Spleen (tissue), 13 donors: ENCODE measurements at places on chromosomes 3 and 15. TPM values are rescaled to one million over a fixed set of nuclear protein-coding genes. Genes with fewer than 3 reads are reported as not detected.

DNA sequence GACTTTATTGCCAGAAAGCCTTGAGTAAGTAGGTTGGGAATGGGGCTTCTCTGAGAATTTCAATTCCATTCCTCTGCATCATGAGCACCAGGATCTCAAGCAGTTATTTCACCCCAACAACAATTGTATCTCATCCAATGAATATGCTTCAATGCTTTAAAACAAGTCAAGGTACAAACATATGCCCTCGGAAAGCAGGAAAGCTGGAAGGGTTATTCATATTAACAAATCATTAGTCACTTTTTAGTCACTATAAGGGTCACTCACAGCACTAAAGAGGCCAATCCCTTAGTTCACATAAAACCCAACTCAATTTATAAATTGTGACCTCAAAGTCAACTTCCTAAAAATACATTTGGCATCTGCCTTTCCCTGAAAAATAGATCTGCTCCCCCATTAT lies 16.2 kb downstream of the MB21D2 start:
- no peak for DNase-seq

GRCh38 chr15:56528136-56528535 lies 63.2 kb upstream of the MNS1 start:
- DNase-seq = no peak

DNA sequence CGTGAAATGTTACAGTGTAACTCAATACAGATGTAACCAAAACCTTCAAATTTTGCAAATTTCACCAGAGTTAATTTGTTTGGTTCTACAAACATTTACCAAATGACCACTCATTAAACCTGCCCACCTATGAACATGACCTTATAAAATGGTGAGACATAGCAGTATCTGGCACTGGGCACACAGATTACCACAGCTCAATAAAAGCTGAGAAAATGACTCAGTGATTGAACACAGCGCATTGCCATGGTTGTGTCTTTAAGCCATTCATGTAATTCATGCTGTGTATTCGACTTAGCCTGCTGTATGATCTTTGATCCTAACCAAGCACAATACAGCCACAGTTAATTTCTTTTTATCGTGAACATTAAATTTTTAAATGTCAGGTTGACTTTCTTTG lies 11.3 kb downstream of the PPARG start:
- no peak for DNase-seq

DNA sequence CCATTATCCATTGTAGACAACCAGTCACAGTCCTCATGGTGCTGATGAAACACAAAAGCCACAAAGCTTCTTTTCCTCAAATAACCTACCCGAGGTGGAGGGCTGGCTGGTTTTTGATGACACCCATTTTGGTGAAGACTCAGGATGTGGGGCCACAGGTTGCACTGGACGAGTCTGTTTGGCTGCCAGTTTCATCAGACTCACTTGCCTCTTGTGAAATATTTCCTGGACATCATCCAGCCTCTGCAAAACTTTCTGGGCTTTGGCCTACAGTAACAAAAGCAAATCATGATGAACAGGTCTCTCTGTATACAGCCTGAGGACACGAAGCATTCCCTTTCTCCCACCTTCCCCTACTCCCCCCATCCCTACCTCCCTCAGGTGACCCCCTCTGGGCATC lies 42.2 kb downstream of the B3GNT5 start:
- DNase-seq = no peak

GRCh38 chr3:66303491-66303901 lies 82.7 kb downstream of the SLC25A26 start:
- DNase-seq = no peak

DNA sequence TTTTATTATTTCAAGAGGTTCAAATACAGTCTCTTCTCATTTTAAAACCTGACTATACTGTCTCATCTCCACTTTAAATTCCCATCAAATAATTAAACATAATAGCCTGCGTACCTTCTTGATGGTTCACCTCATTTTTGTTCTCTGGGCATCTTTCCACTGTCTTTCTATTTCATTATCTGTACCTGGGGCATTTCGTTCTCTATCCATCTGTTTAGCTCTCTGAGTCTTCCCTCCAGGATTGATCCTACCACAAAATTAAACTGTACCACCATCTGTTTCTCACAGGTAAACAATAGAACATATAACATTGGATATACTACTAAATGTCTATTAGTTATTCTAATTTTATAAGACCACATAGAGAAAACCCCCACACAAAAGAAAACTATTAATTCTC lies 1331.4 kb downstream of the NSUN3 start:
- no peak for DNase-seq

DNA sequence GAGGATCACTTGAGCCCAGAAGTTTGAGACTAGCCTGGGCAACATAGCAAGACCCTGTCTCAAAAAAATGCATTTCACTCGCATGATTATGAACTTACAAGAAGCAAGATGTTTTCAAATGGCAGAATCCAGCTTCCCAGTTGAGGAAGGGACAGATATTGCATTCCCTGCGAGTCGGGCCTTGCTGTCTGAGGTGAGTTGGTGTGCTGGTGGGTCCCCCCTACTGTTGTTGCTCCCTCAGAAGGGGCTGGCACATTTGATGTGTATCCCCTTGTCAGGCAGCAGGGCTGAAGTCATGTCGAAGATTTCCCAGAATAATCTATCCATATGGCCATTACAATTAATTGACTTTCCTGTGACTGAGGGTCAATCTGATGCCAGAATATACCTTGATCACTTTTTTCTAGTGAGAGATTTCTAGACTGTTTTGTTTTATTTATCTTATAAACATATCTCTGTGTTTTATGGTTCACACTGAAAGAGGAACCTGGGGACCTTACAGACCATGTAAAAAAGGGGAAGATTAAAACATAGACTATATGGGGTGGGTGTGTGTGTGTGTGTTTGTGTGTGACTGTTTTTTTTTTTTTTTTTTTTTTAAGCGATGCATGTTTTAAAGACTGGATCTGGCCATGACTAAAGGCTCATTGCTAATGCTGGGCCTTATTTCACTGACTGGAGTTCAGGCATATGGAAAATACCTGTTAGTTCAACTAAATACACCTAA lies 112.1 kb upstream of the MRPS22 start:
- no peak for DNase-seq

DNA sequence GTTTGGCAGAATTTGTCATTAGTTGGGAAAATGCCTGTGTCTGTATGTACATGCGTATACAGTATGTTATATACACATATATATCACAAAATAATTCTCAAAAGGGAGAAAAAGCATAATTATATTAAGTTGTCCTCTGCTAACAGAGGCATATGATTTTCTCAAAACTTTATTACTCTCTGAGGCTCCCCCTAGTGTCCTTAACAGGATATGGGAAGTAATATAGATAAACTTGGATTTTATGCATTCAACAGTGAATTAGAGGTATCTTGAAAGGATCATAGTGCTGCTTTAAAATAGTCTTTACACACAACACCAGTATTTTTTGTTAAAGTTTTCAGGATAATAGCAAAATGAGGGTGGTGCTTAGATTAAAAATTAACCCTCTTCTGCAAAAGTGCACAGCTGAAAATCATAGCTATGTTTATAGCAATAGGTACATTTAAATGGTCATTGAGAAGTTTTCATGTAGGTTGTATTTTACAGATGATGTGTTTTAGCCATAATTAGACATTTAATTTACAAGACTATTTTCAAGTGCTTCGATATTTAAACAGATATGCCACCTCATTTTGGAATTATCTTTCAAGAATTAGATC lies 454.0 kb upstream of the ROBO2 start:
- no peak for DNase-seq

DNA sequence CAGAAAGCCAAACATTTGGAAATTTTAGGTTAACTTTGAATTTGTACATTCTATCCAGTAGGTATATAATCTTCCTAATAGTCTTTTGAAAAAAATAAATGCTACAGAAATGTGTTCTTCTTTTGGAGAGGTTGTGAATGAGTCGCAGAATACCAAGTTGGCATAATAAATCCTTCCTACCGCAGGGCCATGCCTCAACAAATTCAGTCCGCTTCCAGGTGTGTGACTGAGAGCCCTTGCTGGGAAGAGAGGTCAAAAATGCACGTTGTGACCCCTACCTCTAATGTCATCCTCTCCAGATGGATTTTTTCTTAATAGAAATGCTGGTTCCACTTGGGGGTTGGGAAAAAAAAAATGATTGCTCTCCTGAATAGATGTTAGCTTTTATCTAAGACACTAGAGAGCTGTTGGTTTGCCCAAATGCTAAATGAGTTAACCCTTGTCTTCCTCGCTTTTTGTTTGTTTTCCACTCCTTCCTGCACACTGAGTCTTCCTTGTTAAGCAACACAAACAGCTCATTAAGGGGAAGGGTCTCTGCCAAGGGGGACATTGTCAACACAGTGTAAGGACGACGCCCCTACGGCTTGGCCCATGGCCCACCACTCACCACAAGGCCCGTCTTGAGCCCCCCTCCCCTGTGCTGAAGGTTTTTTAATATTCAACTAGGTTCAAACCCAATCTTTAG lies 33.9 kb downstream of the RLBP1 start:
- no peak for DNase-seq

DNA sequence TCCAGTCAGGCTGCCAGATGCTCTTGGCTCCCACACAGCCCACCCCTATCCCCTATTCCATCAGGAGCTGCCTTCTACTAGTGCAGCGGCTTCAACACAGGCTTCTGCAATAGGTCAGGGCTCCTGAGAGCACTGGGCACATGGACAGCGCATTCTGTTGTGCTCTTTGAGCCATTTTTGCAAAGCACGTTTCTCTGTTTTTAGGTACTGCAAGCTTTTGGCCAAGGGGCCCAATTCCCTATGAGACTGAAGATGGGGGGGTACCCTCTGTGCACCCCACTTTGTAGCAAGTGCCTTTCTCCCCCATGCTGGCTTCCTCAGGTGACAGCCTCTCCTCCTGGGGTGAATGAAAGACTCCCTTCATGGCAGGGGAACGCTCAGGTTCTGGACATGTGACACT lies 31.2 kb downstream of the CHDH start:
- DNase-seq = no peak

- no peak for DNase-seq
These were observed 40.9 kb upstream of the LDHAL6B start for GRCh38 chr15:59165726-59166125.

DNA sequence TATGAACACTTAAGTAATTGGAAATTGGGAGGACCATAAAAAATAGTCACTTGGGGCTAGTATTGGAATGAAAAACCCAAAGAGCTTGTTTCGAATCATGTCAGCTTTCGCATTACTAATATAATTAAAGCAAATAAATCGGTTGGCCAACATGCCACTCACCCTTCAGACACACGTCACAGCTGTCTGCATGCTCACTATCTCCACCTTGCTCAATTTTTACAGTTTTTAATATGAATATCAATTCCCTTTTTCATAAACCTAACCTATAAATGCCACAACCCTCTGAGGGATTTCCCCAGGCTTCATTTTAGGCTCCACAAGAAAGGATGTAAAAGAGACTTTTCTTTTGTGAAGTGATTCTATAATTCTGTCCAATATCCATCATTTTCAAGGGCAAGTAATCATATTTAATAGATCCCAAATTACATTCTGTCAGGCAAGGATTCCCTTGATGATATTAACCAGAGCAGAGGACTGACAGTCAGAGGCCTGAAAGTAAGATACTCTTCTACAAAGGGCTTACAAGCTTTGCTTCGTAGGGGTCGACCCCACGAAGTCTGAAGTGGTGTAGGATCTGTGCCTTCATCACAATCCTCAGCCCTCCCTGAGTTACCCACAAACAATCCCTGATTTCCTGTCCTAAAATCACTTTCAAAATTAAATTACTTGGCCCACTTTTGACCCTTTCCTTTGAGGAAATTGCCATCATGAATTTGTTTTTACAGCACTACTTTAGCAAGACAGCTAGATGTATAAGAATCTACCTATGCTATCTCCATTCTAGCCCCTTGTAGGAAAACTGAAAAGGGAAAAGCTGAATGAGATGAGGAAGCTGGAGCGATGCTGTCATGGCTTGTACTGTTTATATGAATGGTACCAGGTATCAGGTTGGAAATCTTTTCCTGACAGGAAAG lies 44.5 kb downstream of the NANOGP8 start:
- DNase-seq = no peak

DNA sequence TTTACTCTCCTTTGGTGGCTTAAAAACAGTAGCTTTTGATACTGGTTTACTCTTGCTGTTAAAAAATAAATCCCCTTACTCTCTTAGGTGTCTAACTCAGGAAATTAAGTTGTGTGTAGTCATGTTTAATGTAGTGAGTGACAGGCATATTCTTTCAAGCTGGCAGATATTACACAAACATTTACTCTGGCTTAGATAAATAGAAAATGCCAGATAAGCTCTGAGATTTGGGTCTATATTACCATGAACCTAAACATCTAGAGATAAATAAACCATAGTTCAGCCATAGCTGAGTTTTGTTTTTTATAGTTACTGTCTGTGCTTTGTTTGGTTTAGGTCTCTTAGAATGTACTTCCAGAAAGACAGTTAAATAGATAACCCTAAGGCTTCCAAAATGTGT lies 2.4 kb downstream of the SEMA6D start:
- no peak for DNase-seq

GRCh38 chr3:182023843-182024242 lies 312.1 kb downstream of the SOX2 start:
- DNase-seq = no peak

- no peak for DNase-seq
These were observed 100.3 kb upstream of the TPRG1 start for GRCh38 chr3:189071446-189071845.

GRCh38 chr3:69532547-69533224 lies 146.8 kb upstream of the FRMD4B start:
- no peak for DNase-seq

Gene ECE2
- polyA plus RNA-seq = not detected

Gene GOLGA8G
- not detected for polyA plus RNA-seq

Gene IL1RAP
- 1.1 TPM for polyA plus RNA-seq

Gene PPARG
- polyA plus RNA-seq = 16.1 TPM

Gene NEDD4
- 3.3 TPM for polyA plus RNA-seq

Gene CSPG4
- polyA plus RNA-seq = 1.3 TPM

Gene CMTM7
- polyA plus RNA-seq = 38.3 TPM
